Activated CD4-positive, alpha-beta T cell treated with anti-CD3 and anti-CD28 coated beads for 1 hour (primary cell): ENCODE measurements at places on chromosomes 11 and 22.

DNA sequence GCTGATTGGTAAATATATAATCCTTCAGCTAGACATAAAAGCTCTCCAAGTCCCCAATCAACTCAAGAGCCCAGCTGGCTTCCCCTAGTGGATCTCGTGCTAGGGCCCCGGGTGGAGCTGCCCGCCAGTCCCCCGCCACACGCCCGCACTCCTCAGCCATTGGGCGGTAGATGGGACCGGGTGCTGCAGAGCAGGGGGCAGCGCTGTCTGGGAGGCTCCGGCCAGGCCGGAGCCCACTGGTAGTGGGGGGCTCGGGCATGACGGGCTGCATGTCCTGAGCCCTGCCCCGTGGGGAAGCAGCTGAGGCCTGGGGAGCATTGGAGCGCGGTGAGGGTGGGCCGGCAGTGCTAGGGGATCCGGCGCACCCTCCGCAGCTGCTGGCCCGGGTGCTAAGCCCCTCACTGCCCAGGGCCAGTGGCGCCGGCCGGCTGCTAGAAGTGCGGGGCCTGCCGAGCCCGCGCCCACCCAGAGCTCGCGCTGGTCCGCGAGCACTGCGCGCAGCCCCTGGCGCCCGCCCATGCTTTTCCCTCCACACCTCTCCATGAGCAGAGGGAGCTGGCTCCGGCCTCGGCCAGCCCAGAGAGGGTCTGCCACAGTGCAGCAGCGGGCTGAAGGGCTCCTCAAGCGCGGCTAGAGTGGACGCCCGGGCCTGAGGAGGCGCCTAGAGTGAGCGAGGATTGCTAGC, 1680.6 kb upstream of the RAG2 start:
- no peak for DNase-seq

- no peak for DNase-seq
Observed at GRCh38 chr11:126992065-126992803, 8.3 kb downstream of the KIRREL3 start.

DNA sequence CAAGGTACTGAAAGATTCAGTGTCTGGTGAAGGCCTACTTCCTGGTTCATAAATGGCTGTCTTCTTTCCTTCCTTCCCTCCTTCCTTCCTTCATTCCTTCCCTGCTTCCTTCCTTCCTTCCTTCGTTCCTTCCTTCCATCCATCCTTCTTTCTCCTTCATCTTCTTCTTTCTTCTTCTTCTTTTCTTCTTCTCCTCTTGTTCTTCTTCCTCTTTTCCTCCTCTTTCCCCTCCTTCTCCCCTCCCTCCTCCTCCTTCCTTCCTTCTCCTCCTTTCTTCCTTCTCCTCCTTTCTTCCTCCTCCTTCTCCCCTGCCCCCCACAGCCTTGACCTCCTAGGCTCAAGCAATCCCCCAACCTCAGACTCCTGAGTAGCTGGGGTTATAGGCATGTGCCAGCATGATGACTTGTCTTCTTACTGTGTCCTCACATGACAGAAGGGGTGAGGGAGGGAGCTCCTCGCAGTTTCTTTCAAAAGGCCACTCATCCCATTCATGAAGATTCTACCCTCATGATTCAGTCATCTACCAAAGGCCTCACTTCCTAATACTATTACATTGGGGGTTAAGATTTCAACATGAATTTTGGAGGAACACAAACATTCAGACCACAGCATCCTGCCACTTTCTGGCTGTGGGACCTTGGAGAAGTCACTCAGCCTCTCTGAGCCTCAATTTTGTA, 22.6 kb upstream of the CCDC134 start:
- no peak for DNase-seq

DNA sequence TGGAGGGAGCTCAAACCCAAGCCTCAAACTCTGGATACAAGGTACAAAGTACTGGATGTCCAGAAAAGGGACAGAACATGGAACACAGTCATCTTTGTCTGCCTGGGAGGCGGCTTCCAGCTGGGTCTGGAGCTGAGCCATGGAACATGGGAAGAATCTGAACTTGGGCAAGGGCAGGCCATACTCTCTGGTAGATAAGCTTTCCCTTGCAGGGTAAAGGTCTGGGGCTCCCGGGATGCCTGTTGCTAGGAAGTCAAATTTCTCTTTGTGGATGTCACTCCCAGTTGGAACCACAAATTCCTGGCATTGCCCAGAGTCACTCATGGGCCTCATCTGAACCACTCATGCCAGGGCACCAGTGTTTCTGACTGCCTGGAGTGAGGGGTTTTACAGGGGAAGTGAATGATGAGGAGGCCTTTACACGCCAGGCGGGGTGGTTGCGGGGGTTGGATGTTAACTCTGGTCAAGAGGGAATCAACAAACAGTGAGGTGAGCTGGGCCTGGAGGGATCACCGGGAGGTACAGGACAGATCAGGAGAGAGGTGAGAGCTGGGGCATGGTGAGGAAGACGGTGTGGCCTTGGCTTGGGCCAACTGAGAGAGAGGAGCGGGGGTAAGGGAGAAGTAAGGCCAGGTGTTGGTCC, 5.7 kb downstream of the FTH1 start:
- no peak for DNase-seq

- DNase-seq, result no peak
Observed at GRCh38 chr11:1532014-1532586, 40.0 kb downstream of the DUSP8 start.

- DNase-seq, result no peak
Observed at GRCh38 chr11:23919455-23919854, 577.4 kb upstream of the LUZP2 start.

DNA sequence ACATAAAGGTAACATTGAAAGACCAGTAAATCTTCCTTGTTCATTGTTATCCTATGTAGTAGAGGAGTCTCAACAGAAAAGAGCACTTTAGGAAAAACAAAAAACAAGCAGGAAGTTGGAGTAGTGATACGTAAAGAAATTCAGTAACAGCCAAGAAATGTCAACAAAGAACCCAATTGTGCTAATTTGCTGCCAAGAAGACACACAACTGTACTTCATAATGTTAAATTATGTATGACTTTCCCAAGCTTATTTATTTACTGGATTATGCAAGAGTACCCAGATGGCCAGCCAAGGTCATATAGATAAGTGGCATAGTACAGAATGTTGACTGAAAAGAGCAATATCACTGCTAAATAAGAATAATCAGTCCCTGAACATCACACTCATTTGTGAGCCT, 264.7 kb upstream of the CCDC179 start:
- DNase-seq, result no peak

GRCh38 chr11:14255238-14255534, 103.8 kb downstream of the RRAS2 start:
- DNase-seq, result no peak

GRCh38 chr22:33601062-33601461, 319.2 kb downstream of the LARGE1 start:
- DNase-seq, result no peak

DNA sequence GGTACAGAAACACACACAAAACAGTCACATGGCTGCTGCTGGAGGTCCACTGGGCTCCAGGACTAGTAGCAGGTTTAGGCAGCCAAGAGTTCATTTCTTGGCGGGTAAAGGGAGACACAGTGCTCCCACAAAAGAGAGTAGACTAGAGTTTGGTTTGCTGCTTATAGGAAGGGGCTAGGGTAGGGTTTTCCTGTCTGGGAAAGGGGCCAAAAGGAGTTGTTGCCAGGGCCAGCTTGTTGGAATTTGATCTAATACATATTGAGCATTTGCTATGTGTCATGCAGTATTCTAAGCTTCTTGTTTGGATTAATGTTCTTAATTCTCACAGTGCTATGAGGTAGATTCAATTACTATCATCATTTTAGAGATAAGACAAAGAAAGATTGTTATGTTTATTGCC, 195.1 kb upstream of the PLET1 start:
- DNase-seq, result no peak

GRCh38 chr11:33694346-33695050, 6.1 kb downstream of the C11orf91 start:
- no peak for DNase-seq

DNA sequence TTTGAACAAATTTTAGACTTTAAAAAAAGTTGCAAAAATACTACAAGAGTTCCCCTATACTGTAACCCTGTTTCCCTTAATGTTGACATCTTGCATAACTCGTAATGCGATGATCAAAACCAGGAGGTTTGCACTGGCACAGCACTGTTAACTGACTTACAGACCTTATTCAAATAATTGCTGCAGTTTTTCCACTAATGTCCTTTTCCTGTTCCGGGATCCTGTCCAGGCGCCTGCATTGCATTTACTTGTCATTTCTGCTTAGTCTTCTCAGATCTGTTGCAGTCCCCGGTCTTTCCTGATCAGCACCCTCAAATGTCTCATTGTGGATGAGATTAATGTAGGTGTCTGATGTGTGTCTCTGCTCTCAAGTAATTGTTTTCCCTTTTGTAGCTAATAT, 32.0 kb downstream of the APLP2 start:
- DNase-seq, result no peak

DNA sequence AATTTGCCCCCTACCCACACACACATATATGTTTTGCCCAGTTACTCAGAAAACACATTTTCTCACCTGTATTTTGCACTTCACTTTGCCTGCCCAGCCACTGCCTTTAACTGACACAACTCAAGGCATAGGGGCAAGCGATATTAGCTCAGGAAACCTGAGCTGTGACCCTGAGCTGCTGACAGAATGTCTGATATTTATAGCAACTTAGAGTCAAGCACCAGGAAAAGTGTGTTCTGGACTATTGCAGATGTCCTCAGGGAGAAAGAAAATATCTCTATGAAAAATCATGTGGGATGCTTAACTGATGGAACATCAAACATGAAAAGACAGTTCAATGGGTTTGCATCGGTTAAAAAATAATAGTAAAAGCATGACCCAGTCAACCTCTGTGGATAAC, 63.9 kb upstream of the SLC35C1 start:
- DNase-seq, result no peak

GRCh38 chr22:47474895-47475294, 712.4 kb downstream of the TBC1D22A start:
- DNase-seq, result no peak

DNA sequence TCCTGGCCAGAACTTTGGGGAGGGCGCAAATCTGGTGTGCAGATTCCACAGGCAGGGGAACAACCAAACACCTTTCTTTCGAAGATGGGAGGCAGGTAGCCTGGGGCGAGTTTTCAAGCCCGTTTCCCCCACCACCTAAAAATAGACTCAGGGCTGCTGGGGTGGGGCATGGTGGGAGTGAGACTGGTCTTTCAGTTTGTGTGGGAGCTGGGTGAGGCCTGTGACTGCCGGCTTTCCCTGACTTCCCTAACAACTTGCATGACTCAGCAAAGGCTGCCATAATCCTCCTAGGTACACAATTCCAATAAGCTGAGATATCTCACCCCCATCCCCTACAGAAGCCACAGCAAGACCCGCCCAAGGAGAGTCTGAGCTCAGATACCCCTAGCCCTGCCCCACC, 4.3 kb upstream of the OR5B12 start:
- no peak for DNase-seq

DNA sequence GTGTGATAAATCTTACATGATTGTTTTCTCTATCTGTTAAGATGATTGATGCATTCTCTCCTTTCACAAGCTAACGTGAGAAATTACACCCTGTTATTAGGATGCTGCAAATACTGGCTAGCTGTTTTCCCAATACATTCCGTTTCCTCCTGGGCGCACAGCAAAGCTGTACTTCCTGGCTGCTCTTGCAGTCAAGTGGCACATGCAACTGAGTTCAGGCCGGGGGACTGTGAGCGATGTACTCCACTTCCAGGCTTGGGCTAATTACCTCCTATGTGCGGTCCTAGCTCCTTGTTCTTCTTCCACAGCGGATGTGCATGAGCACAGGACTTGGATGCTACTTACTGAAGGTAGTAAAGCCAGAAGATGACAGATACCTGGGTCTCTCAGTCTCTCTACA, 234.9 kb upstream of the SESN3 start:
- DNase-seq, result no peak

- DNase-seq, result no peak
Observed at GRCh38 chr11:33674035-33674814, 26.4 kb downstream of the C11orf91 start.

DNA sequence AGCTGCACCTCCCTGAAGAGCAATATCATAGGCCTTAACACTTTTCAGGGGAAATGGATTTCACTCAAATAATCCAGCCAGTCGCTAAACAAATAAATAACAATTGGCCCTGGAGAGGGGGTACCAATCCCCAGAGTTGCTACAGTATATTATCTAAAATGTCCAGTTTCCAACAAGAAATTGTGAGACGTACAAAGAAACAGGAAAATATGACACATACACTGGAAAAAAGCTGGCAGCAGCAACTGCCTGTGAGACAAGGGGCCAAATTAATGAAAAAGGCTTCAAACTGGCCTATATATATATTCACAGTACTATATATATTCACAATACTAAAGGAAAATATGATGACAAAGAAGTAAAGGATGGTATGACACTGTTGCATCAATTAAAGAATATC, 4.0 kb downstream of the NF2 start:
- DNase-seq, result no peak

- DNase-seq, result no peak
Observed at GRCh38 chr11:11981840-11982239, 26.6 kb downstream of the DKK3 start.

- no peak for DNase-seq
Observed at GRCh38 chr11:78940500-78941225, 366.0 kb upstream of the NARS2 start.

DNA sequence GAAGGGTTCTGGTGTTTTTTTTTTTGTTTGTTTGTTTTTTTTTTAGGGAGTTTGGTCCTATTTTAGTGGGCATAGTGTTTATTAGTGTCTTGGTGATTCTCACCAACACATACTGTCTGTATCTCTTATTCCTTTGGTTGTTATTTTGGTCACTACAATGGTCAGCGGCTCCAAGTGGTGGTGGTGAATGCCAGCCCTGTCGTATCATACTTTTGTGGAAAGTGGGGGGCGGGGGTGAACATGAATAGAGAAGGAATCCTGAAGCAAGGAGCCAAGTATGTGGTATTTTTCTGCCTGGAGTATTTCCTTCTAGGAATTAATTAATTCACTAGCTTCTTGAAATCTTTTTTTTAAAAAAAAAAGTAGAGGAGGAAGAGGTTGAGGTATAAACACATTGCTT, 79.6 kb downstream of the GRK3 start:
- no peak for DNase-seq

- DNase-seq, result no peak
Observed at GRCh38 chr11:46669711-46670139, 30.7 kb downstream of the ARHGAP1 start.

DNA sequence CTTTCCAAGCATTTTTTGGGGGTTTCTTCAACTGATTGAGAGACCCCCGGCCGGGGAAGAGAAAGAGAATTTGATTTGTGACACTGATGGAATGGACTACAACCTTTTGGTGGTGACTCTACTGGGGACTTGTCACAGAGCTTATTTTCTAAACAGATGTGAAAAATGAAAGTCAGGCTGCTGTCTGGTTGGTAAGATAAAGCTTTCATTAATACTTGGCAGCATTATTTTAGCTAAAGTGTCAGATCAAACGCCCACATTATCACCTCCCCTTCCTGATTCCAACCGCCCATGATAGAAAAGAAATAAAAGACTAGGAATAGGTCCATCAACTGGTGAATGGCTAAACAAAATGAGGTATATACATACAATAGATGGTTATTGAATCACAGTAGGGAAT, 45.6 kb upstream of the EHF start:
- no peak for DNase-seq

DNA sequence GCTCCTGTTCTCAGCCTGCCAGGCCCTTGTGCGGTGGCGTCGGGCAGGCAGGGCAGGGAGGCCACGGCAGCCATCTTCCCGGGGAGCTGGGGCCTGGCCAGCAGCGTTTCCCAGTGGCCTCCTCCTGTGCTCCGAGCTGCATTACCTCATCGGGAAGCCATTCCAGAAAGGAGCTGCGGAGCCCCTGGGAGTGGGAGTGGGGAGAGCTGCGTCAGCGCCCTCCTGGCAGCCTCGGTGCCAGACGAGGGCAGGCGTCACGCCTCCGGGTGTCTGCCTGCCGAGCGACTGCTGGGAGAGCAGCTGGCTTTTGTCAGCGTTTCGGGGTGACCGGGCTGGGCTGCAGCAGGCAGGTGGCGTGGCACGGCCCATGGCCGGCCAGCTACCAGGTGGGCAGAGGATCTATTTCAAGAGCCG, 30.9 kb upstream of the WNT7B start:
- DNase-seq, result no peak
